ENCODE measurements at places on chromosomes 1 and 21.

- DNase-seq, result no peak
Measured at GRCh38 chr1:37647281-37647680, 12.6 kb upstream of the RSPO1 start.

DNA sequence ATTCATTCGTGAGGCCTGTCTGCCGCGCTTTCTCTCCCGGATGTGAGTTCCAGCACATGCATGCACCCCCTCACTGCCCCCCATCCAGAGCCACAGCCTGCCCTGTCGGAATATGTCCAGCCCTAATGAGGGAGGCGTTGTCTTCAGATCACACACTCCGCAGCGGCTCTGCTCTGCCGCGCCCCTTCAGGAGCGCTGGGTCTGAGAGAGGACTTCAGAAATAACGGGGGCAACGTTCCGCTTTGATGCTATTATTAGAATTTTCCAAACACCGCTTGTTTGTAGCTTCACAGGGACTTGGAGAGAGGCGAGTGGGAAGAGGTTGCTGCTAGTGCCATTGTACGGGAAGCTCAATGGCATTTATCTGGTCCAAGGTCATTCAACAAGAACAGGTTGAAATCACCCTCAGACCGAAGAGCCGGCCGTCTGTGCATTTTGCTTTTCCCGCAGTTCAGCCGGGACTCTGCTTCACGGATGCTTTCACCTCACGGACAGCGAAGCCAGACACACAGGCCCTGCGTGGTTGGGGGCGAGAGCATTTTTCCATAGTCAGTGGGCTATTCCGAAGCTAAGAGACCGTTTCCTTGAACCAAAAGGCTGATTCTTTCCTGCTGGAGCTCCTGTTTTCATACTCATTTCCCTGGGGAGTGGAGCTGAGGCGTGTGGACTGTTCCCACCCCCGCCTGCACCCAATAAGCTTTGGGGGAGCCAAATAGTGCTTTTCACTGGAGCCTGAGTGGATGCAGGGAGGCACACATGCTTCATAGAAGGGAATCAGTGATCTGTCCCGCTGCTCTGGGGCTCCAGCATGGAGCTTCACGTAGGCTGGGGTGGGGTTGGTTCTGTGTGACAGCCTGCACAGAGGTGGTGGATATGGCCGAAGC, 69.7 kb downstream of the GALNT2 start:
- DNase-seq, result no peak

- no peak for DNase-seq
Measured at GRCh38 chr21:38821248-38821647, 15.5 kb downstream of the ETS2 start.

DNA sequence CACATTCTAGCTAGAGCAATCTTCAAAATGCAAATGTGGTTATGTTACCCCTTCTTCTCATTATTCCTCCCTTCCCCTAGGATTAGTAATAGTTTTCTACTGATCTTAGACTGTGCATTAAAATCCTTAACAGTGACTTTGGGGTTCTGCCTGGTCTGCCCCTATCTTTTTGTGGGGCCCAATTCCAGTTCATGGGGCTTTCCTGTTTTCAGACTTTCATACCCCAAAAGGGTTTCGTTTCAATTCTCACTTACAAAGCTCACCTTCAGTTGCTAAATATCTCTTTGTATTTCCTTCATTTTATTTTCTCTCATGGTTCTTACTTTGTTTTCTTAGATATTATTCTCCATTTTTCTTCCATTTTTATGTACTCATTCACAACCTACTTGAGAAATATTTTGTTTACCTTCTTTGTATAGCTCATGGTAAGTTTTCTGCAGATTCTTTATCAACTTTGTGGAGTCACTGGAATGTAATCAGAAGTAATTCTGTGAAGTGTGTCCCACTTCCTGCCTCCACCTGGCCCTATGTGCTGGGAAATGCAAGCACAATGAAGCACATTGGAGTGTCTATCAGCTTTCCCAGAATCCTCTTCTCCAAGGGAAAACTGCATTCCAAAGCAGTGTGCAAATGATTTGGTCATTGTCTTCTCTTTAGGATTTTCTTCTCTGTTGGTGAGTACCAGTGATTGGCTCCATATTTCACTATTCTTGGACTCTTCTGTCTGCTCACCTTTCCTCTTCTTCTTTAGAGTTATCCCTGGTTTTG, 350.2 kb downstream of the ZNF326 start:
- DNase-seq, result no peak

DNA sequence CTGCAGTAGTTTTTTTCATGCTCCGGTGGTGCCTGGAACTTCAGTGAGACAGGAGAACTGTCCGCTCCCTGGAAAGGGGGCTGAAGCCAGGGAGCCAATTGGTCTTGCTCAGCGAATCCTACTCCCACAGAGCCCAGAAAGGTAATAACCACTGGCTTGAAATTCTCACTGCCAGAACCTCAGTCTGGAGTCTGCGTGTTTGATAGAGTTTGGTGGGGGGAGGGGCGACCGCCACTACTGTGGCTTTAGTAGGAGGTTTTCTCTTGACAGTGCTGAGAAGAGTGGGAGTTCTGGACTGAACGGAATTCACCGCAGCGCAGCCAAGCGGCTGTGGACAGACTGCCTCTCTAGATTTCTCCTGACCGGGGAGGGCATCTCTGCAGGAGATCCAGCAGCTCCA, 8.0 kb upstream of the OR2M3 start:
- no peak for DNase-seq

GRCh38 chr1:80533775-80534334, 1266.9 kb upstream of the ADGRL2 start:
- DNase-seq, result no peak

Data from stimulated activated CD8-positive, alpha-beta memory T cell treated with anti-CD3 and anti-CD28 coated beads, Interleukin-12 subunit alpha, Interleukin-12 subunit beta, amount 100 ng/mL, for 1 hour (primary cell).